ENCODE measurements at places on chromosomes 7 and 10. TPM values are rescaled to one million over a fixed set of nuclear protein-coding genes. Genes with fewer than 3 reads are reported as not detected.

DNA sequence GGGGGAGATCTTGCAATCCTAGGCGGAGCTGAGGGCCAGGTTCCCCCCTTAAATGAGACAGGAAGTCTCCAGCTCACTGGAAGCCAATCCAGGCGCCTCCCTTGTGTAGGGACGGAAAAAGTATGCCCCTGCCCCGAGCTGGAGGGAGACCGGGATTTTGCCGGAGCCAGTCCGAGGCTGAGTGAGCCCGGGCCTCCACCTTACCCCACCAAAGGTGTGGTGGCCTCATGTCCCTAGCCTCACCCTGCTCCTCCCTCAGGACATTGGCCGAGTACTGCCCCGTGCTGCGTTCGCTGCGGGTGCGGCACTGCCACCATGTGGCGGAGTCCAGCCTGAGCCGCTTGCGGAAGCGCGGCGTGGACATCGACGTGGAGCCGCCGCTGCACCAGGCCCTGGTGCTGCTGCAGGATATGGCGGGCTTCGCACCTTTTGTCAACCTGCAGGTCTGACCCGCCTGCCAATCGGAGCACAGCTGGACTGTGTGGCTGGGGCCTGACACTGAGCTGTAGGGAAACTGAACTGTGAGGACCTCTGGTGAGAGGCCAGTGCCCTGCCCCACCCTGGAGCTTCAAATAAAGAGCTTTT lies 2.0 kb downstream of the FBXL15 start:
- peaks cover 10% of the 10 kb centered on the region for H3K36me3 ChIP-seq
- H3K4me3 ChIP-seq = peak overlapping the region; percentile 61
- peaks cover 37% of the 10 kb centered on the region for H3K4me1 ChIP-seq
- H3K27ac ChIP-seq = peak overlapping the region; percentile 64
- peaks cover 6% of the 10 kb centered on the region for H3K27me3 ChIP-seq

DNA sequence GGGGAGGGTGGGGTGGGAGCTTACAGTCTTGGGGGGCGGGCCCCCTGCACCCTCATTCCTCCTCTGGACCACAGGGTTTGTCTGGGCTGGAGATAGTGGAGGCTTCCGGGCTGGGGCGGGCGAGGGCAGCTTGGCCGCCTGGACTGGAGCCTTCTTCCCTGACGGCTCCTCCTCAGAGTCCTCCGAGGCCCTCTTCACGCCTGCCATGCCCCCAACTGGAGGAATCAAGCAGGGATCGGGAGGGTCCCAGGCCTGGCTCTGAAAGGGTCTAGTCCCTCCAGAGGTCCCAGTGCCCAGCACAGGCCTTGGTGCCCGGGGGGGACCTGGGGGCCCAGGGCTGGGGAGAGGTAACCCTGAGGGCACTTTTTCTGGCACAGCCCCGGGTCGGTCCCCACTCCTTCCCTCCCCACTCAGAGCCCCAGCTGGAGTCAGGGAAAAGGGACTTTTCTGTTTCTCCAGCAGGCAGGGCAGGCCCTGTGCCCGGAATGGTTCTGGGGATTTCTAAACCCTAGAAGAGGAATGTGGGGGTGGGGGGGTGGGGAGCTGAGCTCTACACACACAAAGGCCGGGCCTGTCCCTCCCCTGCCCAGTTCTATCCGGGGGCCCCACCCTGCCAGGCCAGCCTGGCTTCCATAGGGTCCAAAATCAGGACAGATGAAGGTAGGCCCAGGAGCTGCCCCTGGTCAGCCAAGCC lies 11.6 kb downstream of the MICALL2 start:
- no peaks in the 10 kb centered on the region for H3K27me3 ChIP-seq
- H3K4me1 ChIP-seq = no peaks in the 10 kb centered on the region
- H3K4me3 ChIP-seq = no peak overlapping the region
- H3K36me3 ChIP-seq = no peaks in the 10 kb centered on the region

GRCh38 chr10:67629461-67629971 lies 66.5 kb downstream of the CTNNA3 start:
- H3K4me1 ChIP-seq = no peaks in the 10 kb centered on the region
- H3K4me3 ChIP-seq = no peak overlapping the region
- H3K27me3 ChIP-seq = no peaks in the 10 kb centered on the region
- no peaks in the 10 kb centered on the region for H3K36me3 ChIP-seq
- no peak overlapping the region for H3K27ac ChIP-seq

- no peak for DNase-seq
- H3K27me3 ChIP-seq = no peaks in the 10 kb centered on the region
- H3K36me3 ChIP-seq = no peaks in the 10 kb centered on the region
- no peak overlapping the region for H3K27ac ChIP-seq
Observed at GRCh38 chr10:107398115-107398514, 233.6 kb upstream of the SORCS1 start.

- H3K4me1 ChIP-seq = peaks cover 8% of the 10 kb centered on the region
- DNase-seq = no peak
- no peaks in the 10 kb centered on the region for H3K36me3 ChIP-seq
- no peak overlapping the region for H3K4me3 ChIP-seq
Observed at GRCh38 chr10:92742331-92743228, 52.8 kb downstream of the HHEX start.

DNA sequence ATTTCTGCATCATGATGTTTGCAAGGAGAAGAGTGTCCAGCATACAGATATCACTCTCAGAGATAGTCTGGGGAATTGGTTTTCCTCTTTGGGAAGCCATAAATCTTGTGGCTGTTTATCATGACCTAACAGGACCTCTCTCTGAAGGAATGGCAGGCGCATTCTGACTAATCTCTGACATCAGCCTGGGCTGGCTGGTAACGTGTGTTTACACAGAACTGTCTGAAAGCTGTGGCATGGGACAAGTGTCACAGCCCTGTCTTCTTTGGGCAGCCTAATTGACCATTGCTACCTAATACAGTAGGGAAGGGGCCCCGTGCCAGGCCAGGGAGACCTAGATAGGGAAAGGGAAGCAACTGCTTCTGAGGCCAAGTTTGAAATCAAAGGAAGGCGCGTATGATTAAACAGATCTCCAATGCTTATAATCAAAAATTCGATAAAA lies 73.9 kb upstream of the CABCOCO1 start:
- H3K36me3 ChIP-seq = no peaks in the 10 kb centered on the region
- no peak overlapping the region for H3K27ac ChIP-seq
- H3K27me3 ChIP-seq = no peaks in the 10 kb centered on the region

GRCh38 chr10:35435824-35436223 lies 99.5 kb downstream of the CCNY start:
- no peaks in the 10 kb centered on the region for H3K36me3 ChIP-seq
- H3K27me3 ChIP-seq = no peaks in the 10 kb centered on the region
- peaks cover 9% of the 10 kb centered on the region for H3K4me1 ChIP-seq

GRCh38 chr7:131803816-131804215 lies 247.4 kb upstream of the PODXL start:
- no peaks in the 10 kb centered on the region for H3K27me3 ChIP-seq
- H3K27ac ChIP-seq = no peak overlapping the region
- no peak overlapping the region for H3K4me3 ChIP-seq
- no peaks in the 10 kb centered on the region for H3K4me1 ChIP-seq
- no peak for DNase-seq

DNA sequence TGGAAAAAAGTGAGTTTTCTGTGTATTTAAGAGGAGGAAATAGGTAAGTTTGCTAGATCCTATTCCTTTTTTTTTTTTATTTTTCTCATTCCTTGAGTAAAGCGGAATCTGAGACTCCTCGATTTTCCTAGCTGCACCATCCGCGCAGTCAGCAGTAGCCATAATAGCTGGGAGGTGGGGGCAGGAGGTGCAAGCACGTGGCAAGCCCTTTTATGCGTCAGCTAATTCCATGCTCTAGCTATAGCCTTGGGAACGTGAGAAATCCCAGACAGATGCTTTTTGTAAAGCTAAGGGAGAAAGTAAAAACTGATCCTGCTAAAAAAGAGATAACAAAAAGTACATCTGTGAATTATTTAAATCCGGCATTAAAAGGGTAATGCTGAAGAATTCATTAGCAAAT lies 33.2 kb upstream of the TPK1 start:
- H3K4me1 ChIP-seq = no peaks in the 10 kb centered on the region
- no peak for DNase-seq
- H3K36me3 ChIP-seq = no peaks in the 10 kb centered on the region
- no peak overlapping the region for H3K4me3 ChIP-seq

GRCh38 chr10:12081470-12081869 lies 12.7 kb downstream of the DHTKD1 start:
- H3K4me1 ChIP-seq = no peaks in the 10 kb centered on the region
- no peak overlapping the region for H3K4me3 ChIP-seq
- H3K27me3 ChIP-seq = no peaks in the 10 kb centered on the region
- H3K27ac ChIP-seq = no peak overlapping the region

DNA sequence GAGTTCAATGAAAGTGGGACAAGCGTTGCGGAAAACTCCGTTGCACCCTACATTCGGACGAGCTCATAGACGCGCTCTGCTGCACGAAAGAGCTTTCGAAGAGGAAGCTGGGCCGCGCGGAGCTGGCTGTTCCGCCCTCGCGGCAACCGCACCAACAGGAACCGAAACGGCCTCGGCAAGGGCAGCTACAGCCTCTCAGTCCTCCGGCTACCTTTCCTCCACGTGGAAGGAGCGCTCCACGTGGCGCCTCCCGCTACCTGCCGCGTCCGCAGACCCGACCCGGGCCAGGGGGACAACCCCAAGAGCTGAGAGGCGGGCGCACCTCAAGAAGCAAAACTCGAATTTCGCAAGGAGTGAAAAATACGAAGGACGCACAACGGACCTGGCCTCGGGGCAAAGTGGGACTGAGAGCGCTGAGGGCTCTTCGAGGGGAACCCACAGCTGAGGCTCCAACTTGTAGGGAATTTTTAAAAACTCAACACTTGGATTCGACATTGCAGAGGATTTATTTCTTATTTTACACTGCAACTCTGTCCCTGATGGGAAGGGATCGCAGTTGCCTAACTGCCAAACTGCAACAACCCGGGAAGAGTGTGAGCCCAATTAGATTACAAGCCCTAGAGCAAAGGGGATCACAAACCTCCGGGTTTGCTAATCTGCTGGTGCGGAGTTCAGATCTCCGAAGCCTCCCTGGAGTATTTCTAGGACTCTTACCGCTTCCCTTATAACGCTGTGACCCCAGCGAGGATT lies 1.4 kb downstream of the HPSE2 start:
- H3K27me3 ChIP-seq = peaks cover 31% of the 10 kb centered on the region
- peak overlapping the region; percentile 36 for H3K4me3 ChIP-seq
- peaks cover 25% of the 10 kb centered on the region for H3K4me1 ChIP-seq
- H3K27ac ChIP-seq = no peak overlapping the region
- DNase-seq = peak; percentile 4

HILPDA gene
- 3.4 TPM for total RNA-seq

SEMA3A gene
- 0.78 TPM for total RNA-seq

DAGLB gene
- total RNA-seq = 36.4 TPM

CALHM1 gene
- total RNA-seq = not detected
